ENCODE measurements at places on chromosomes 13 and 19. TPM values are rescaled to one million over a fixed set of nuclear protein-coding genes. Genes with fewer than 3 reads are reported as not detected.

The SIGLEC8 gene
- not detected for polyA plus RNA-seq

The ZNF382 gene
- 0.63 TPM for polyA plus RNA-seq

The SIAH3 gene
- polyA plus RNA-seq, result not detected

The KLHL1 gene
- polyA plus RNA-seq, result not detected

The ZSCAN18 gene
- 2.3 TPM for polyA plus RNA-seq

The C2CD4C gene
- polyA plus RNA-seq, result not detected

The SHC2 gene
- not detected for polyA plus RNA-seq

The ZNF85 gene
- polyA plus RNA-seq, result 2.8 TPM
